ENCODE measurements at places on chromosomes 7 and 10.

GRCh38 chr10:99656199-99657064, 2.9 kb upstream of the ENTPD7 start:
- DNase-seq = no peak

GRCh38 chr7:49623943-49624342, 149.5 kb upstream of the VWC2 start:
- no peak for DNase-seq

- no peak for DNase-seq
These were observed 140.5 kb upstream of the SH2B2 start for GRCh38 chr7:102146122-102146521.

DNA sequence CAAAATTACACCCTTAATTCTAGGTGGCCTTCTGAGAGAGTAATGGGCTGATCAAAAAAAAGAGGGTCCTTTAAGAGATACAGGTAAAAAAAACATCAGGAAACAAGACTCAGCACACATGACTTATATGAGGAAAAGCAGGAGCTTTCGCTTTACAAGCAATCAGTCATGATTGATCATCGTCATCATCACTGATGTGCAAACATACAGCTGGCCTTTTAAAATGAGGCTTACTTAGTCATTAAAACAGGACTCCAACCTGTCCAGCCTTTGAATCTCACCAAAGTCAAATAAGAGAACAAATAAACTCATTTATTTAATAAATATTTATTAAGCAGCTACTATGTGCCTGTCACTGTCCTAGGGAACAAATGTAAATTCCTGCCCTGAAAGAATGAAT, 255.3 kb downstream of the SKAP2 start:
- no peak for DNase-seq

GRCh38 chr7:117715784-117716445, 157.3 kb downstream of the CTTNBP2 start:
- DNase-seq = peak; percentile 43

DNA sequence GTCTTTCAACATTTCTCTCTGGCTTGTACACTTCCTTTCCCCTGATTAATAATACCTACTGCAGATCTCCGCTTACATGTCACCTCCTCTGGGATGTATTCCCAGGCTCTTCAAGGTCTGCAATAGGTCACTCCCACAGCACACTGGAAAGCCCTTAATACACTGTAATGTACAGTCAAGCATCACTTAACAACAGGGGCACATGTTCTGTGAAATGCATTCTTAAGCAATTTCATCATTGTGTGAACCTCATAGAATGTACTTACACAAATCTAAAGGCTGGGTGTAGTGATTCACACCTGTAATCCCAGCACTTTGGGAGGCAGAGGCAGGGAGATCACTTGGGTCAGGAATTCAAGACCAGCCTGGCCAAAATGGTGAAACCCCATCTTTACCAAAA, 1.9 kb downstream of the COX15 start:
- DNase-seq = no peak

DNA sequence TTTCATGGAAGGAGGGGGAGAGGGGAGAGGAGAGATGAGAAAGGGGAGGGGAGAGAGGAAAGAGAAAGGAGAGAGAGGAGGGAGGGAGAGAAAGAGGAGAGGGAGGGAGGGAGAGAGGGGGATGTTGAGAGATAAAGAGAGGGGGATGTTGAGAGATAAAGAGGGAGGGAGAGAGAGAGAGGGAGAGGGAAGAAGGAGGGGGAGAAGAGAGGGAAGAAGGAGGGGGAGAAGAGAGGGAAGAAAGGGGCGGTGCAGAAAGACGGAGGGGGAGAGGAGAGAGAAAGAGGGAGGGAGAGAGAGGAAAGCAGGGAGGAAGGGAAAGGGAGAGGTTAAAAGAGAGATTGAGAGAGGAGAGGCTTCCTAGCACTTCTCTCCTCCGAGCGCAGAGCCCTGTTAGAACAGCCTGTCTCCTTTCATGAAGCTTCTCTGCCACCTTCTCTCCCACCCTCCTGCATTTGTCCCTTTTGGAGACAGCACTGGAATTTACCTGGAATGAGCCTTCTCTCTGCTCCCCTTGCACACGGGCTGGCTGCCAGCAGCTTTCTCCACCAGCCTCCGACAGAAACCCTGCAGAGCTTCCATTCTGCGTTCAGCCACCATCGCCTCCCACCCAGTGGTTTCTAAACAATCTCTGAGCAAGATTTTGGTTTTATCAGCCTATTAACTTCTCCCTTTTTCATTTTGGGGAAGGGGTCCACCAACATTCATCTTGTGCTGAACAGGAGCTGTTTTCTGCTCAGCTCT, 74.0 kb upstream of the CARD11 start:
- DNase-seq = no peak

- no peak for DNase-seq
These were observed 27.6 kb upstream of the LAMB1 start for GRCh38 chr7:108030516-108030915.

- no peak for DNase-seq
These were observed 290.6 kb downstream of the PARD3 start for GRCh38 chr10:34524369-34525091.

- no peak for DNase-seq
These were observed 261.9 kb upstream of the LYZL1 start for GRCh38 chr10:29026802-29027580.

- no peak for DNase-seq
These were observed 207.8 kb downstream of the TAX1BP1 start for GRCh38 chr7:27947586-27948278.

DNA sequence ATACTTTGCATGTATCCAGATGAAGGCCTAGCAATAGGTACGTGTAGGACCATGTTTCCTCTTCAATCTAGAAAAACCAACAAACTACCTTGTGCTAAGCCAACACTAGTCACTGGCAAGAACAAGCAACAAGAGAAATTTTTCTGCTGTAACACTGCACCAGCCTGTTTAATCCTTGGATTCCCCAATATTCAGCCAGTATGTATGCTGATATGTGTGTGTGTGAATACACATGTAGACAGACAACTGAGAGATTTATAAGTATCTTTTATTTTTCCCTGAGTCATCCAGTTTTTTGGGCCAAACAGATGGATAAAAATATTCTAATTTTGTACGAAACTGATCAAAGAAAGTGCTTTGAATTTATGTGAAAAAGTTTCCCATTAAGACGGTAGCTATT, 26.2 kb downstream of the GLI3 start:
- no peak for DNase-seq

DNA sequence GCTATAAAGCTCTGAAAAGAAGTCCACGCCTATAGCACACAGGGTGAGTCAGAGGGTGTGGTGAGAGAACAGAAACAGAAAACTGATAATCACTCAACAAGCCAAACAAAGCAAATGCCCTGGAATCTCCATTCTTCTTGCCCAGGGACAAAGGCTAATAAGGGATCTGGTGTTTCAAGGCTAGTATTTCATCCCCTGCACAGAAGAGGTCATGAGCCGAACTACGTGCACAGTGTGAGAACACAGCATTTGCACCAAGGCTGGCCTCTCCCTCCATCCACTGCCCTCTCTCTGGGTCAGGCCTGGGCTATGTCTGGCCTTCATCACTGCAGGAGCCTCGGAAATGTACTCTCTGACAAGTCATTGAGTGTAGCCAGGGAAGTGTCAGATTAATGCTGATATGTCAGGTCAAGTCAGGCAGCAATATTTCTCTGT, 42.7 kb downstream of the PRR15 start:
- DNase-seq = peak; percentile 27

DNA sequence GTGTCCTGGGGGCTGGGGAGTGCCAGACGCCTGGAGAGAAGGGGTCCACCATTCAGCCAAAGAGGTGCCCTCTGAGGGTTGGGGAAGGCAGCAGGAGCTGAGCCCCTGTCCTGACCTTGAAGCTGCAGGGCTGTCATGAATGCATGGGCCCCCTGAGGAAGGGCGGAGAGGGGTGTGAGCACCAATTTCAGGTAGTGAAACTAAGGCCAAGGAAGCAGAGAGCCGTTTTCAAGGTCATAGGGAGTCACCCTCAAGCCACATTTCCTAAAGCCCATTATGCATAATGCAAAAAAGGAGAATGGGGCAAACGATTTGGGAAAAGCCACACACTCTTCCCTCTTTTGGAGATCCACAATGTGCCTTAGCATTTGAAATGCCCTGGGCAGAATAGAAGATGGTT, 37.2 kb downstream of the FIGNL1 start:
- DNase-seq = no peak

DNA sequence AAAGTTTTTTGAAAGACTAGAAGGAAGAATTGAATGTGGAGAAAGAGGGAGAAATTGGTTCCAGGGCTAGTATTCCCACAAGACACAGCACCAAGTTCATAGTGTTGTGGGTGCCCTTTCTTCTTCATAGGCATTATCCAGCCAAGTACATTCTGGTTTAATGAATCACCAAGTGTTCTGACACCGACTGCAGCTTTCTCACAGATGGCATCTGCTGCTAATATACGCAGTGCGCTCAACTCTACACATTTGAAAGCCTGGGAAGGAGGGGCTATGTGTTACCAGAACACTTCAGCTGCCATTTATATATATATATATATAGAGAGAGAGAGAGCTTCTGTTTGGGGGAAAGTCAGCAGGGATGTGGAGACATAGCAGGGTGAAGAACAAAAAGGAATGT, 1168.4 kb downstream of the GATA3 start:
- no peak for DNase-seq

DNA sequence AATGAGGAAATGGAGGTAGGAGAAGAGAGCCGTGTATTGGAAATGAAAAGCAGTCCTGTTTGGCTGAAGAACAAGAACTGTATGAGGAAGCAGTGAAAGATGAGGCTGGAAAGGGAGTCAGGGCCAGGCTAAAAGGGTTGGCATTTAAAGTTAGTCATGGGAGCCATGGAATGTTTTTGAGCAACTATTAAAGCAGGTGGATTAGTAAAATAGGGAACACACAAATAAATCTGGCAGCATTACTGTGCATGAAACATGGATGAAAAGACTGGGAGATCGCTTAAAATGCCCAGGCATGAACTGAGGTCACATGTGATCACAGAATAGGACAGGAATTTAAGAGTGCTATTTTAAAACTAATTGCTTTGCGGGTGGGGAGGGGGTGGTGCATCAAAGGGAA, 1.4 kb upstream of the IFRD1 start:
- no peak for DNase-seq

- DNase-seq = no peak
These were observed 33.0 kb downstream of the MBL2 start for GRCh38 chr10:52739380-52740154.

- no peak for DNase-seq
These were observed 21.0 kb upstream of the LMTK2 start for GRCh38 chr7:98085674-98086073.

DNA sequence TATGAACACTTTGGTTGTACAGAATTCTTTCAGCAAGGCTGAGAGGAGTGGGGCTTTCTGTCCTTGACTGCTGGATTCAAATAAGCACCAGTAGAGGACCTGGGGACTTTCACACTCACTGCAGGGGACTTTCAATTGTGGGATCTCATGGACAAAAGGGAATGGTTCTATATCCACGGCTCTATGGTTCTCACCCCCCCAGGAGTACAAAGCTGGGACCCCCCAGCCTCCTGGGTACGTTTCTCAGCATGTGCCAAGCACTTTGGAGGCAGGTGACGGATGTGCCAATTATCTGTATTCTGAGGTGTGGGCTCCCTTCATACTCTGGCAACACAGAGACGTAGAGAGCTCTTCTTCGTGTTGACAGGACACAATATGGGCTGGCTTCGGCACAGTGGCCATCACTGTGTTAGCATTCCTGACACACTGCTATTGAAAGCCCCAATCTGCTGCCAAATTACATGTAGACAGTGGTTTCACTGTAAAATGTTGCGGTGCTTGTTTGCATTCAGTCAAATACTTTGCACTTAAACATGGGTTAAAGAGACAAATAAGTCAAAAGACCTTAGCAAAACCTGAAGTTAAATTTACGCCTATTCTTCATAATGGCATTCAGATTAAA, 92.7 kb upstream of the SAMD8 start:
- DNase-seq = no peak

- DNase-seq = no peak
These were observed 206.8 kb upstream of the MTPN start for GRCh38 chr7:136183981-136184380.

- no peak for DNase-seq
These were observed 67.3 kb downstream of the PTN start for GRCh38 chr7:137276189-137276588.

DNA sequence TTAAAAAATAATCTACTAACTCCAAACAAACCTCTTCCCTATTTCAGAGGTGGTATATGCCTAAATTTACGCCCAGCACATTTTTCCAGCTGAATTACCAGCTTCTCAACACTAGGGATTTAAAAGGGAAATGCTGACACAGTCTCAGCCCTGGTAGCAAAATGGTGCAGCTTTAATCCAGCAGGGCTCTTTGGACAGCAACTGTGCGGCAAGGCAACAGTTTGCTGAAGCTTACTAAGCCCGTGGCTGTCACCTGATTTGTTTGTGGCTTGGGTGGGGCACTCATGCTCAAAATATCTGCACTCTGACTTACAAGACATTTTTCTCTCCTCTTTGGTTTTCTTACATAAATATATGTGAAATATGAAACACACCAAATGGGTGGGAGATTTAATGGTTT, 206.7 kb downstream of the POU6F2 start:
- DNase-seq = peak; percentile 30

GRCh38 chr7:116687801-116688201, 15.8 kb downstream of the MET start:
- no peak for DNase-seq

- no peak for DNase-seq
These were observed 475.8 kb upstream of the FZD8 start for GRCh38 chr10:36117890-36118289.

DNA sequence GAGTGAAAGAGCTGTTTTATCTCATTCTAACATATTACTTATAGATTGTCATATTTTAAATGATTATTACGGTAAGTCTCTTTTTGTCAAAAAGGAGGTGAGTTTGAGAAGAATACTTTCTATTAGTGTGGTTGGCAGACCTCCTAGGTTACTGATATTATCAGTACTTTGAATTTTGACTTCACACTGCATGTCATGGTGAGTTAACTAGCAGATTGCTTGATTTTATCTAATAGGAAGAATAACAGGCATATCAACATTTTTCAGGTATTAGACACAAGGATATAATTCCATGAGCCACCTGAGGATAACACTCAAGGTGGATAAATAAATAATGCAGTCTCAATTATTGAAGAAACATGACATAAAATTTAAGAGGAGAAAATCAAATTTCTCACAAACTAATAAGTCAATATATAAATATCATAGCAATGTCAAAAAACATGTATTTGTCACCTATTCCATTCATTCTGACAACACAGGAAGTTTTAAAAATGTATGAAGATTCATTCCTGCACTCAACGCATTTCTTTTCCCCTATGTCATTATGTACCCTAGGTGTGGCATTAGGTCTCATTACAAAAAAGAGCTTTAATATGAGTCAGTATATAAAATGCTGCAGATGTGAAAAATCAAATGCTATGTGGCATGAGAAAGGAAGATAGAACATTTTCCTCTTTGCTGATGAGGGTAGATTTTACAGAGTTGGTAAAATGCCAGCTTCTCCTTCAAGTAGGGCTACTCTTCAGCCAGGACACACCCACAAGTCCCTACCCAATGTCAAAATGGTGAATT, 1621.6 kb downstream of the REEP3 start:
- DNase-seq = no peak

GRCh38 chr10:97647556-97647955, 7.1 kb downstream of the PI4K2A start:
- no peak for DNase-seq
